ENCODE measurements at places on chromosomes 12 and 14. TPM values are rescaled to one million over a fixed set of nuclear protein-coding genes. Genes with fewer than 3 reads are reported as not detected.

SIX6 gene
- not detected for total RNA-seq

DNA sequence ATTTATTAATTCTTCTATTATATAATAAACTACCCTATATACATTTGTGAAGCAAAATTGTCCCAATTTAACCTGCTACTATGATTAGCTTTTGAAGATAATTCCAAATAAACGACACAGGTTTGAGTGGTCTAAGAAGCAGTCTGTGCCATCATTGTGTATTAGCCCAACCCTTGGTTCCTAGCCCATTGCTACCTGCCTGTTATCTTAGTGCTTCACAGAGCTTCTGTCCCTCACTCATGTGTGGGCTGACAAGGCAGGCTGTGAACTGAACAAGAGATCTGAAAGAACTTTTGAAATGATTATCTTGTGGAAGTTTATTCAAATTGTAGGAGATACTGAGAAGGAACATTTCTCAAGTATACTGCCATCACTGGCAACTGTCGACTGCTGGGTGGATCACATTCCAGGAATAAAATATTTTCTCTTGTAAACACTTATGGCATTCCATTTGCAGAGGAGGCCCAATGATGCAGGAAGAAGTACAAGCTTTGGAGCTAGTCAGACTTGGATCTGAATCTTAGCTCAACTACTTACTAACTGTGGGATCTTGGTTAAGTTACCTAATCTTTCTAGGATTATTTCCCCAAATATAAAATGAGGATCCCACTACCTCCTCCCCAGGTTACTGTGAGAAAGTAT is 7.8 kb upstream of the MTERF2 start:
- H3K4me1 ChIP-seq = no peaks in the 10 kb centered on the region
- H3K4me3 ChIP-seq = no peak overlapping the region

DNA sequence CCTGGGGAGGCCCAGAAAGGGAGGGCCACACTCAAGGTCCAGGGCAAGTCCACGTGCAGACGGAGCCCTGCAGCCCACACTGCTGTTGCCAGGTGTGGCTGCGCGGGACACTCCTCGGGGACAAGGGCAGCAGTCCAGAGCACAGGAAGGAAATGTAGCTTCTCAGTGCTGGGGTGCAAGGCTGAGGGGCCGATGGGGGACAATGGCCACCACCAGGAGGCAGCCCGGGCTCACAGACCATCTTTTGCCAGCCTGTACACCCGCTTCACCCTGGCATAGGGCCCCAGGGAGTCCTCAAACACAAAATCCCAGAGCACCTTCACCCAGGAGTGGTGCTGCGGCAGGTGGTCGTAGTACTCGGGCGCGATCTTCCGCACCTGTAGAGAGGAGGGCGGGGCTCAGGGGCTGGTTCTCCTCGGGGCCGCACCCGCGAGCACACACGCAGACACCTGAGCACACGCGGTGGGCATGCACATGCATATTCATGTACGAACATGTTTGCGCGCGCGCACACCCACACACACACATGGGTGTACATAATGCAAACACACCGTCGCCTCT is 12.8 kb downstream of the DEGS2 start:
- H3K27ac ChIP-seq = no peak overlapping the region
- no peak for DNase-seq
- H3K4me3 ChIP-seq = no peak overlapping the region
- H3K36me3 ChIP-seq = peaks cover 11% of the 10 kb centered on the region

PKP2 gene
- 3.5 TPM for total RNA-seq

DNA sequence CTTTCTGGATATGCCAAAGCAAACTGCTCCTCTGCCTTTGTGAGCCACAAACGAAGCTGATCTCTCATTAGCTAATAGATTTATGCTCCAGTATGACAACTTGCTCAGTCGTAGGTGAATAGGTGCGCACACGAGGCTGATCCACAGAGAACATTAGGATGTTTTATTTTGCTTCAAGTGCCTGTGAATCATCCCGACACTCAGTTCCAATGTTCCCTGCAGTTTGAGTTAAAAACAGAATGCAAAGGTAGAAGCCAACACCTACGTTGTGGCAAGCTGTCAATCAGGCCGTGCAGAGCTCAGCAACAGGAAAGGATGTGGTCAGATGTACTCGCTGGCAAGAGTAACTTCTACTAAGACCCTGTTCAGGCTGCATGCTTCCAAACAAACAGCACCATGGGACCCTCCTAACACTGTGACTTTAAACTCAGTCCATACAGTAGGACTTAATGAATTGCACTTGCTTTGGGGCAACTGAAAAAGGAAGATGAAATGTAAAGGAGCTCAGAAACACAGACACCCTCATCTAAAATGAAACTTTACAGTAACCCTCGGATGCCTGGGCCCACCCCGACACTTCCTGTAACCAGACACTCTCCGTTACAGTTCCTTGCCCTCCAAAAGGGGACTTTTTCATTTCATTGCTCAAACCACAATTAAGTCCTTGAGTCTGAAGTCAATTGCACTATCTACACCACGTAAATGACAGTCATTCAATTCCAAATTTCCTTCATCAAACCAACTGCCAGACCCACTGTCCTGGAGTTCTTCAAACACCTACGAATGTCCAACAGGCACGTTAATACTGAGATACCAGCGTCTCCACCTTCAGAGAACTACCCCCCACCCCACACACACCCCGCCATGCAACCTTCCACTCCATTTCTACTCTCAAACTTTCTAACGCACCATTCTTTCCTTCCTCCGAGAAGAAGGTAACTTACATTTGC is 1.6 kb downstream of the CCDC88C start:
- DNase-seq = peak; percentile 33
- H3K4me3 ChIP-seq = peak overlapping the region; percentile 76
- H3K36me3 ChIP-seq = peaks cover 33% of the 10 kb centered on the region
- H3K27ac ChIP-seq = peak overlapping the region; percentile 82
- no peaks in the 10 kb centered on the region for H3K27me3 ChIP-seq

DNA sequence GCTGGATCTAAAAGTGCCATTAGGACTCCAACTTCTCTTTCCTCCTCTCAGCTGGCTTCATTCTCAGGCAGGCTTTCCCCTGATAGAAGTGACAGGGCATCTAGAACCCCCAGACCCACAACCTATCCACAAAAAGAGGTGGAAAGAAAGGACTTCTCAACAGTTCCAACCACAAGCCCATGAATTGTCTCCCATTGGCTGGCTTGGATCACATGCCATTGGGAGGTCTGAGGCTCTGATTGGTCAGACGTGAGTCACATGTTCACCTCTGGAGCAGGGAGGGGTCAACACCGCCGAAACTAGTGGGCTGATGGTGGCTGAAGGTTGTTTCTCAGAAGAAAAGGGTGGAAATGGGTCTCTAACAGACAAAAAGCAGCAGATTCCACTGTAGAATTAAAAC is 47.2 kb downstream of the DRAM1 start:
- no peak overlapping the region for H3K4me3 ChIP-seq
- H3K27me3 ChIP-seq = no peaks in the 10 kb centered on the region
- no peaks in the 10 kb centered on the region for H3K36me3 ChIP-seq
- DNase-seq = peak; percentile 92

- DNase-seq = no peak
- H3K27ac ChIP-seq = no peak overlapping the region
- no peak overlapping the region for H3K4me3 ChIP-seq
- H3K36me3 ChIP-seq = no peaks in the 10 kb centered on the region
- H3K4me1 ChIP-seq = no peaks in the 10 kb centered on the region
Measured at GRCh38 chr14:36241183-36241582, 64.7 kb upstream of the PTCSC3 start.

PRICKLE1 gene
- total RNA-seq = 0.58 TPM

GRCh38 chr12:116459011-116459875 is 99.9 kb upstream of the MAP1LC3B2 start:
- H3K27me3 ChIP-seq = no peaks in the 10 kb centered on the region
- no peak for DNase-seq
- peaks cover 9% of the 10 kb centered on the region for H3K4me1 ChIP-seq

GRCh38 chr12:66620026-66620425 is 58.9 kb downstream of the GRIP1 start:
- no peaks in the 10 kb centered on the region for H3K27me3 ChIP-seq
- no peaks in the 10 kb centered on the region for H3K36me3 ChIP-seq
- no peak overlapping the region for H3K4me3 ChIP-seq
- no peaks in the 10 kb centered on the region for H3K4me1 ChIP-seq
- no peak for DNase-seq

- no peak overlapping the region for H3K27ac ChIP-seq
- DNase-seq = no peak
- H3K36me3 ChIP-seq = no peaks in the 10 kb centered on the region
- no peaks in the 10 kb centered on the region for H3K27me3 ChIP-seq
Measured at GRCh38 chr12:71942259-71942658, 3.6 kb downstream of the TPH2 start.

DNA sequence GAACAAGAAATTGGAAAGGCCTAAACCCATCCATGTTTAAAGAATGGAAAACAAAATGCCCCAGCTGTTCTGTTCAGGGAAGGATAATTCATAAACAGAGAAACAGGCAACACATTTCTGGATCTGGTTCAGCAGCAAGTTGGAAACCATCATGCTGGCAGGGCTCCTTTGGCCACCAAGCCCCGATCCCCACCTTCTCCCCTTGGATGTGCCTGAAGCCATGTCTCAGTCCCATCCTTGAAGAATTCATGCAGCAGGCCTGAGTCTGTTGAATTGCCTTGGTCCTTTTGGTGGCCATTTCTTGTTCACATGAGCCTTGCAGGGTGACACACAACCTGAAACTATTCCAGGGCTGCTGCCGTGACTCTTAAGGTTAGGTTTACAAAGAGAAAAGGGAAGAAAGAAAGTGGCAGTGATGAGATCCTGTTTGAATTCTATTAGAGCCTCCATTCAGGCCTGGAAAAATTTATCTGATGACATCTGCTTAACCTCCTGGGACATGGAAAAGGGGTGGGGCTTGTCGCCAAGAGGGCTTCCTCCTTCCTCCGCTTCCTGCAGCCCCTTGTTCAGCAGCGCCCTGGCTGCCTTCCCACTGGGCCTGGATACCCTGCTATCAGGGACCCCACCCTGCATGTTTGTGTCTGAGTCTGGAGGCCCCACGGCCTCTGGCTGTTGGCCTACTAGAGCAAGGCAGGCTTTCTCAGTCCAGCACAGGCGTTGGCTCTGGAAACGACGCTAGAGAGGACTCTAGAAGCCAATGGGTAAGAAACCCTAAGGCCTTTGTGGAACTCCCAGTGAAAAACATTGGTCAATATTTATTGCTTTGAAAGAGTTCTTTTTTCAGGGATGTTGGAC is 341.9 kb downstream of the C12orf75 start:
- no peak overlapping the region for H3K4me3 ChIP-seq
- H3K4me1 ChIP-seq = peaks cover 3% of the 10 kb centered on the region
- no peaks in the 10 kb centered on the region for H3K27me3 ChIP-seq
- no peak for DNase-seq
- no peak overlapping the region for H3K27ac ChIP-seq
- no peaks in the 10 kb centered on the region for H3K36me3 ChIP-seq

TMEM121 gene
- total RNA-seq = not detected

RASSF9 gene
- total RNA-seq = not detected

DNA sequence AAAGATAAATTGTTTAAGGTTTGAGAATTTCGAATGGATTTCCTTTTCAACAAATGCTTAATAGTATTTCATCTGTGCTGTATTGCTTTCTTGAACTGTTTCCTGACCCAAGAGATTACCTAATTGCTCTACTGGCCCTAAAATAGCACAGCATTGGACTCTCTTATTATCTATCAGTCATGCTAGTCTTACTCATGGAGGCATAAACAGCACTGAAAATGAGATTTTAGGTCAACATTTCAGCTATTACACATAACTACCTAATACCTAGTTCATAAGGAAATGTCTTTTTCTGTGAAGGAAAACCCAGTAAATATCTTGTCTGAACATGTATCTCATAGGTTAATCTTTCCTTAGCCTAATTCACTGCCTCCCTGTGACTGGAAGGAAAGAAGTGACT is 4.3 kb upstream of the ABCD2 start:
- H3K27me3 ChIP-seq = no peaks in the 10 kb centered on the region
- no peak for DNase-seq
- no peak overlapping the region for H3K27ac ChIP-seq
- H3K4me1 ChIP-seq = peaks cover 4% of the 10 kb centered on the region
- H3K4me3 ChIP-seq = no peak overlapping the region

GRCh38 chr14:89881839-89882238 is 72.7 kb downstream of the EFCAB11 start:
- no peaks in the 10 kb centered on the region for H3K27me3 ChIP-seq
- H3K36me3 ChIP-seq = no peaks in the 10 kb centered on the region
- DNase-seq = no peak
- H3K27ac ChIP-seq = no peak overlapping the region
- H3K4me3 ChIP-seq = no peak overlapping the region

LRP1-AS gene
- not detected for total RNA-seq

GRCh38 chr12:3727877-3728632 is 24.9 kb downstream of the CRACR2A start:
- peaks cover 4% of the 10 kb centered on the region for H3K4me1 ChIP-seq
- H3K27me3 ChIP-seq = no peaks in the 10 kb centered on the region
- DNase-seq = no peak
- peaks cover 15% of the 10 kb centered on the region for H3K36me3 ChIP-seq
- no peak overlapping the region for H3K4me3 ChIP-seq

SPSB2 gene
- total RNA-seq = 7.5 TPM

- no peaks in the 10 kb centered on the region for H3K4me1 ChIP-seq
- no peak overlapping the region for H3K27ac ChIP-seq
- no peaks in the 10 kb centered on the region for H3K36me3 ChIP-seq
- DNase-seq = no peak
- H3K27me3 ChIP-seq = no peaks in the 10 kb centered on the region
Measured at GRCh38 chr12:131113568-131114270, 160.0 kb downstream of the ADGRD1 start.

DNA sequence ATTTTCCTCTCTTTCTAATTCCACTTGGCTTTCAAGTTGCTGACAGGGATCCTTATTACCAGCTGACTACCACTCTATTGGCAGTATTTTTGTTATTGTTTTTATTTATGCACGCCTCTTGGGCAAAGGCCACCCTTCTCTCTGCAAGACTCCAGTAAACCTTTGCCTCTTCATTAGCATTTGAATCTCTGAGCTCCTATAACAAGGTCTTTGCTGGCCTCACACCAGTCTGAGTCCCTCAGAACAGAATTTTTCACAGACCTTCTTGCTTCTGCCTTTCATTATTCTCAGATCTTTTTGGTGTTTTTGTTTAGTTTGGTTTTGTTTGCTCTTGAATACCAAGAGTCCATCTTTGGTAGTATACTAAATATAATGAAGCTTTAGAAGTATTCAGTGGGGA is 145.9 kb downstream of the PDZRN4 start:
- DNase-seq = no peak
- no peak overlapping the region for H3K4me3 ChIP-seq
- H3K36me3 ChIP-seq = no peaks in the 10 kb centered on the region
- H3K27ac ChIP-seq = no peak overlapping the region
- H3K4me1 ChIP-seq = no peaks in the 10 kb centered on the region
- H3K27me3 ChIP-seq = no peaks in the 10 kb centered on the region

- DNase-seq = no peak
- H3K27me3 ChIP-seq = no peaks in the 10 kb centered on the region
- H3K4me3 ChIP-seq = no peak overlapping the region
- H3K36me3 ChIP-seq = no peaks in the 10 kb centered on the region
Measured at GRCh38 chr12:120006258-120006975, 17.4 kb downstream of the BICDL1 start.

GRCh38 chr12:113794774-113795173 is 171.4 kb downstream of the RBM19 start:
- H3K27ac ChIP-seq = no peak overlapping the region
- H3K36me3 ChIP-seq = no peaks in the 10 kb centered on the region
- H3K4me3 ChIP-seq = no peak overlapping the region

GRCh38 chr14:58824796-58825195 is 187.0 kb downstream of the DACT1 start:
- no peak overlapping the region for H3K27ac ChIP-seq
- no peak overlapping the region for H3K4me3 ChIP-seq
- no peaks in the 10 kb centered on the region for H3K27me3 ChIP-seq
- no peak for DNase-seq
- H3K36me3 ChIP-seq = no peaks in the 10 kb centered on the region
- no peaks in the 10 kb centered on the region for H3K4me1 ChIP-seq

GARIN6 gene
- total RNA-seq = not detected

PZP gene
- not detected for total RNA-seq

Data from K562 (cell line).